ENCODE measurements at places on chromosomes 4 and X. TPM values are rescaled to one million over a fixed set of nuclear protein-coding genes. Genes with fewer than 3 reads are reported as not detected.

FATE1 gene
- not detected for total RNA-seq

PAGE2B gene
- 0.92 TPM for total RNA-seq

CNGA1 gene
- total RNA-seq = 1.1 TPM

PLP1 gene
- total RNA-seq = 29.5 TPM

C1QTNF7 gene
- total RNA-seq = not detected

XK gene
- 1.4 TPM for total RNA-seq

HELQ gene
- total RNA-seq = 10.1 TPM

FGF13 gene
- total RNA-seq = 32.2 TPM

CNKSR2 gene
- 7.7 TPM for total RNA-seq

PGAM4 gene
- total RNA-seq = not detected

GRCh38 chrX:71997320-71997719 is 86.7 kb downstream of the NHSL2 start:
- no peak for DNase-seq

DNA sequence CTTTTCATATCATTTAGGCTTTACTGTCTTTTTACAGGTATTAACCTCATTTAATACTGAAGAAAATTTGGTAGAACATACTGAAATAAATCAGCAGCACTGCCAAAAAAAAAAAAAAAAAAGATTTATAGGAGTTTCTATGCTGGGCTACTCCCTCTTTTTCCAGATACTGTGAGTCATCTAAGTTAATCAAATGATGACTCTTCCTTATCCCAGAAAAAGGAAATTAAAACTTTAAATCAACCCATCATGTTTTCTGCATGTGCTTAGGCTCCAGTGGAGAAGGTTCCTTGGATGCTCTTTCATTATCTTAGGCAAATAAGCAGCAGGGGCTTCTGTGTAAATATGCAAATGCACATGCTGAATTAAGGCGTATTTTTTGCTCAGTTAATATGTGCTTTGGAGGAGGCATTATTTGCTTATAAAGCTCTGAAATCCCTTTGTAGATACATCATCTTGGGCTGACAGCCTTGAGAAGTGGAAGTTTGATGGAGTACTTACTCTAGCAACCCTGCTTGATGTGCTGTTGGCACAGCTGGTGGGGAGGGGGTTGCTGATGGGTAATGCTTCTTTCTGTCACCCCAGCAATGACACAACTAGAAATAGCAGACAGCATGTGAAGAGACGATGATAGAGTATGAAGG is 136.1 kb downstream of the C4orf33 start:
- DNase-seq = no peak

- peak; percentile 28 for DNase-seq
Observed at GRCh38 chrX:129654652-129655546, at the start of gene APLN. APLN (minus strand) TSS chrX:129654956; CDS start chrX:129654630, 326 bp downstream.

GRCh38 chr4:32460972-32461371 is 1740.8 kb downstream of the PCDH7 start:
- no peak for DNase-seq

GRCh38 chrX:46036508-46036907 is 508.7 kb downstream of the ZNF674 start:
- no peak for DNase-seq

GRCh38 chr4:31474221-31474620 is 754.1 kb downstream of the PCDH7 start:
- DNase-seq = no peak

DNA sequence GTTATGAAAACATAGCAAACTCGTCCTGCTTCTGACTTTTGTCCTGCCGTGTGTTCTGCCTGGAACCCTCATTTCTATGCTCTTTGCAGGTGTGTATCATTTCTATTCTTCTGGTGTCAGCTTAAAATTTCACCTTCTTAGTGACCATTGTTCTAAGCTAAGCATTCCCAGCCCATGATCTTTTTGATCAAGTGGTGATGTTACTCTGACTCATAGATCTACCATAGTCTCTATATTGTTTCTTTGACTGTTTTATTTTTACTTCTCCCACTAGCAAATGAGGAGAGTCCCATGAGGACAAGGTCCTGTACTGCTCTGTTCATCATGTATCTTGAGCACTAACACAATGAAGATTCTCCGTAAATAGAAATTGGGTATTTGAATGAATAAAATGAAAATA is 14.1 kb upstream of the CXCL6 start:
- DNase-seq = no peak

GRCh38 chr4:158155656-158156356 is 17.0 kb downstream of the GASK1B start:
- DNase-seq = no peak

DNA sequence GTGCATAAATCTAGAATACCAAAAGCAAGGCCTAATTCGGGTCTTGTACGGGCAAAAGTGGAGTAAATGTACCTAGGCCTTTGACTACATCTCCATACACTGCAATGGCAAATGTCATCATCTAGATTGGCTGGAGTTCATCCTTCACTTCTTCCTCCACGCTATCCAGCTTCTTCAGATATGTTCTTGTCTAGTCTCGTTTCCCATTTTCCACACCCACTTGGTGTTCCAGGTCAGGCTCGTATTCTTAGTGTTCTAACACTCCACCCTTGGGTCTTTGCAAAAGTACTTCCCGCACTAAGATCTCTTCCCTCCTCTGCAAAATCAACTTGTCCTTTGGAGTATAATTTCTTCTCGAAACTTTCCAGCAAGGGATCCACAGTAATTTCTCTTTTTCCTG is 1.4 kb downstream of the COQ2 start:
- DNase-seq = no peak

DNA sequence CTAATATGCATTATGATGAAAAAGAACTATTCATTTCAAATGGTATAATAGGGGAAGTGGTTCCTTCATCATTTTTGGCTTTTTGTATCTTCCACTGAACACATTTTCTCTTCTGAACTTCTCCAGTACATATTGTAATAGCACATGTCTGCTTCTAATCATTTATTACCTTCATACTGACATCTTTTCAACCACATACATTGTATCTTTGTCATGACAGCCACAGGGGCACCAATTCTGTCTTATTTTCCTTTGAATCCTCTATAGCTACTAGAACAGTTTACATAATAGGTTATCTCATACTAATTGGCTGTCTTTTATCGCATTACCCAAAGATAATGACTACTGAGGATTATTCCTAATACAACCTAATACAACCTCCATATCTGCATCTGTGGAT is 37.7 kb downstream of the PALLD start:
- DNase-seq = no peak

GRCh38 chr4:25938787-25939186 is 24.8 kb downstream of the SMIM20 start:
- no peak for DNase-seq

- DNase-seq = peak; percentile 70
Observed at GRCh38 chr4:25862411-25863346, at the start of gene SEL1L3. SEL1L3 (minus strand) TSS chr4:25862988; CDS start chr4:25862836, 152 bp downstream.

DNA sequence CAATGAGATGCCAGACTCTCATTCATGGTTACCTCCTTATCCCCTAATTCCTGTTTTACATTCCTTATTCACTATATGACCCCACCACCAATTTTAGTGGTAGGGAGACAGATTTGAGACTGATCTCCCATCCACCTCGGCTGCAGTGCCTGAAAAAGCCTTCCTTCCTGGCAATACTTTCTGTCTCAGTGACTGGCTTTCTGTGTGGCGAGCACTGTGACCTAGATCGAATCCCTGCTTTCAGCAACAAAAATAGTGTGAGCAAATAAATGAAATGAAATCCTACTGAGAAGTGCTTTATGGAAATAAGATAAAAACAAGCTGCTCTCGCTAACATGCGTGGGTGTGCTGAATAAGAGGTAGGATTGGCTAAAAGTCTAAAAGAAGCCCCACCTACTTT is 165.3 kb downstream of the GPM6A start:
- no peak for DNase-seq

- DNase-seq = peak; percentile 69
Observed at GRCh38 chr4:154332681-154333421, 158.7 kb downstream of the DCHS2 start.

- DNase-seq = no peak
Observed at GRCh38 chr4:187558391-187558790, 437.2 kb upstream of the ZFP42 start.

- DNase-seq = no peak
Observed at GRCh38 chr4:174318829-174319764, 35.4 kb downstream of the CEP44 start.

DNA sequence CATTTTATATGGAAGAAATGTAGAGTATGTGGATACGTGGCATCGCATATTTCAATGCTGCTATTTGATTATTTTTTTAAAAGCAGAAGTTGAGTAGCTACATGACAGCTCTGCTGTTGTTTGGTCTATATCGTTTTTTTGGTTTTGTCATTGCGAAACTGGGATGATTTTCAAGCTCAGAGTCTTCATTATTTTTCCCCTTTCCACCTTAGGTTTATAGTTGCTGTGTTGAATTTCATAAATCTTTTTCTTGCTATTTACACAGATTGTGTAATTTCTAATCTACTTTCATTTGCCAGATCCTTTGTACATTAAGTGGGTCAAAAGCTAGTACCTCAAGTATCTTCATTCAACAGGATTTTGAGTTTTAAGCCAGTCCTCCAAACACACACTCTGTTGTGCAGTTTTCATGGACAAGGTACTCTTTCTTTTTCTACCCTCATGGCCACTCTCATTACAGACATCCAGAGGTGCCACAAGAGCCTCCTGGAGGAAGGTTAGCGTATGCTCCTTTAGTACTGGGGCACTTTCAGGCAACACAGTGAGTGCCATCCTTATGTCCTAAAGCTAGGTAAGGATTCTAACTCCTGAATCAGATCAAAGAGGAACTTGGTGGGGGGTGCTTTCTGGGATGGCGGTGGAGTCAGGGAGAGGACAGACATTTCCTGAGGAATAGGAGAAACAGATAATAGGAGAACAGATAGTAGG is 123.2 kb downstream of the FHIP1A start:
- no peak for DNase-seq

DNA sequence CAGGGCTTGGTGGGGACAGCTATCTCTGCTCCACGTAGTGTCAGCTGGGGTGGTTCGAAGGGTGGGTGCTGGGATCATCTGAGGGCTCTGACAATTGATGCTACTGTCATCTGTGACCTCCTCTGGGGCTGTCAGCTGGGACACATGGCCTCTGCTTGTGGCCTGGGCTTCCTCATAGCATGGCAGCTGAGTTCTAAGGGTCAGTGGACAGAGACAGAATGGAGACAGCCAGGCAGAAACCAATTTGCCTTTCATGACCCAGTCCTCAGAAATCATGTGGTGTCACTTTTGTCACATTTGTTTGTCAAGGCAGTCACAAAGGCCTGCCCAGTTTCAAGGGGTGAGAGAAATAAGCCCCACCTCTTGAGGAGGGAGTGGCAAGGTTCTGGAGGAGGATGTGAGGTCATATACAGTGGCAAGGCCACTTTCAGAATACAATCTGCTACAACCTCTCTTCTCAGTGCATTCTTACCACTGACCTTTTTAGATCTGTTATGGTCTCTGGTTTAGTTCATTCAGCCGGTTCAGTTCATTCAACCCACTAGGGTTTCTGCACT is 103.6 kb upstream of the BCOR start:
- DNase-seq = no peak

GRCh38 chrX:25015486-25016360 is at the start of gene ARX:
ARX (minus strand) TSS chrX:25015965; CDS start chrX:25015737, 228 bp downstream.
- DNase-seq = peak; percentile 78

GRCh38 chrX:133171962-133172708 is 46.0 kb downstream of the TFDP3 start:
- no peak for DNase-seq

GRCh38 chr4:2886161-2886560 is 42.5 kb downstream of the ADD1 start:
- DNase-seq = no peak
